Hepatocyte (in vitro differentiated cells): ENCODE measurements at places on chromosomes 12 and 14. TPM values are rescaled to one million over a fixed set of nuclear protein-coding genes. Genes with fewer than 3 reads are reported as not detected.
A peak's percentile ranks its signal among the peaks of the same experiment; 100 is the strongest.

Gene KLHL42
- total RNA-seq: 14.4 and 18.3 TPM in 2 replicates

DNA sequence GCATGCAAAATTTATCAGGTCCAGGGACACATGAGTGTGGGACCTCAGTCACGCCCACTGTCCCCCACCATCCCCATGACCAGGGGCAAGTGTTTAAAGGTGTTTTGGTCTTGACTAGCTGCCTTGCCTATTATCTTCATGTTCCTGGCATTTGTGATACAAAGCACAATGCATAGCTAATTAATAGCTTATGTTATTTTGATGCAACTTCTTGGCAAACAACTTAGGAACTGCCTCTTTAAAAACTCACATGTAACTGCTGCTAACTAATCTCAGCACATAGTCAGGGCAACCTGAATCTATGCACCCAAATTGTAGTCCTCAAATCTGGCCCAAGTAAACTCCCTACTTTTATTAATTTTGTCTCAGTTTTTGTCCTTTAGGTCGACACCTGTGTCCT, 7.4 kb upstream of the OR6J1 start:
- H3K27ac ChIP-seq: no peak overlapping the region
- no peak for DNase-seq
- H3K27me3 ChIP-seq: no peaks in the 10 kb centered on the region
- peaks cover 3% of the 10 kb centered on the region for H3K4me1 ChIP-seq
- H3K36me3 ChIP-seq: no peaks in the 10 kb centered on the region

Gene NELL2
- total RNA-seq: 22.2 and 31.3 TPM in 2 replicates

GRCh38 chr14:77338302-77338701, 17.5 kb downstream of the GSTZ1 start:
- peaks cover 28% of the 10 kb centered on the region for H3K4me1 ChIP-seq
- no peak for DNase-seq
- H3K27ac ChIP-seq: peak overlapping the region; percentile 24
- no peaks in the 10 kb centered on the region for H3K36me3 ChIP-seq
- no peaks in the 10 kb centered on the region for H3K27me3 ChIP-seq

Gene GALNT6
- 28.4 and 41.3 TPM in 2 replicates for total RNA-seq

DNA sequence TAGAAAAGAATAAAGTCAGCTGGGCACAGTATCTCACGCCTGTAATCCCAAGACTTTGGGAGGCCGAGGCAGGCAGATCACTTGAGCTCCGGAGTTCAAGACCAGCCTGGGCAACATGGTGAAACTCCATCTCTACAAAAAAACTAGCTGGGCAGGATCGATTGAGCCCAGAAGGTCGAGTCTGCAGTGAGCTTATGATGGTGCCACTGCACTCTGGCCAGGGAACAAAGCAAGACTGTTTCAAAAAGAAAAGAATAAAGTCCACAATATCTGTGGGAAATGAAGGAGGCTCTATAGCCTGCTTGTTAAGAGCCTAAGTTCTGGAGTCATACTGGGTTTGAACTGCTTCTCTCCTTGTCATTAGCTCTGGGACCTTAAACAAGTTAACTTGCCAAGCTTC, 7.9 kb downstream of the MAPK1IP1L start:
- no peaks in the 10 kb centered on the region for H3K36me3 ChIP-seq
- DNase-seq: no peak
- no peak overlapping the region for H3K4me3 ChIP-seq
- H3K4me1 ChIP-seq: no peaks in the 10 kb centered on the region
- no peaks in the 10 kb centered on the region for H3K27me3 ChIP-seq
- H3K27ac ChIP-seq: no peak overlapping the region

DNA sequence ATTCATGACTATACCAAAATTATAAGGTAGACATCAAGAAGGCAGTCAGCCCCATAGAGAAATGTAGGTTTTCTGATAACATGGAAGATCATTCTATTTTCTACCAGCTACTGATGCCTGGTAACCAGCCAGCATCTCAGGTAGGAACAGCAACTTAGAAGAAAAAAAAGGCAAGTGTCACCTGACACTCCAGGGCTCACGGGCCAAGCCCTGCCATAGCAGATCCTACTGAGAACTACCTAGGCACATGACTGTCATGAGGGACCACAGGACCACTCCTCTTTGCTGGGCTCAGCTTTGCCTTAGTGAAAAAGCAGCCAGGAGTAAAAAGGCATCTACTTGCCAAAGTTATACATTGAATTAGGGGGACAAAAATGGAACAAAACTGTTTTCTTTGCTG, 33.4 kb downstream of the CORO1C start:
- no peak overlapping the region for H3K4me3 ChIP-seq
- peaks cover 33% of the 10 kb centered on the region for H3K4me1 ChIP-seq
- no peak overlapping the region for H3K27ac ChIP-seq
- H3K36me3 ChIP-seq: peaks cover 3% of the 10 kb centered on the region
- DNase-seq: no peak
